ENCODE measurements at places on chromosomes 2 and 18.

- DNase-seq = no peak
Observed at GRCh38 chr18:3217948-3218647, 1.7 kb downstream of the MYOM1 start.

GRCh38 chr2:143140864-143141661 is 11.8 kb downstream of the ARHGAP15 start:
- DNase-seq = no peak

DNA sequence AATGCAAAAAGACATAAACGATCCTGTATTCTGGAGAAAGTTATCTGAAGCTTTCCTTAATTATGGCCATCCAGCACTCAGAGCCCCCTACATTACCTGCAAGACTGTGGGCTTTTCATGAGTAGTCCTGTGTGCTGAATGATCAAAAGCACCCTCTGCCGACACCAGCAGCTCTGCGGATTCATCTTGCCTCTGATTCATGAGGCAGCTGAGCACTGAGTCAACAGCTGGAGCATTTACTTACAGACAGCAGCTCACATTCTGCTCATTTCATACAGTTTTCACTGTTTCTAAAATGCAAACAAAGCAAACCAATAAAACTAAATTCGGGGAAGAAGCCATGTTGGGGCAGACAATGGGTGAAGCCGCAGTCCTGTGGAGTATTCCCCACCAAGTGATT is 886.5 kb downstream of the CNTNAP5 start:
- no peak for DNase-seq

- DNase-seq = no peak
Observed at GRCh38 chr2:7595206-7595605, 678.0 kb downstream of the RNF144A start.

- no peak for DNase-seq
Observed at GRCh38 chr2:142139384-142139783, 8.6 kb upstream of the LRP1B start.

GRCh38 chr18:64438178-64438577 is 289.3 kb upstream of the LINC00305 start:
- no peak for DNase-seq

Measured in stimulated activated CD8-positive, alpha-beta memory T cell treated with anti-CD3 and anti-CD28 coated beads, Interleukin-15, amount 100 ng/mL, for 24 hours (primary cell).